ENCODE measurements at places on chromosomes 16 and 17. TPM values are rescaled to one million over a fixed set of nuclear protein-coding genes. Genes with fewer than 3 reads are reported as not detected.
A peak's percentile ranks its signal among the peaks of the same experiment; 100 is the strongest.

DNA sequence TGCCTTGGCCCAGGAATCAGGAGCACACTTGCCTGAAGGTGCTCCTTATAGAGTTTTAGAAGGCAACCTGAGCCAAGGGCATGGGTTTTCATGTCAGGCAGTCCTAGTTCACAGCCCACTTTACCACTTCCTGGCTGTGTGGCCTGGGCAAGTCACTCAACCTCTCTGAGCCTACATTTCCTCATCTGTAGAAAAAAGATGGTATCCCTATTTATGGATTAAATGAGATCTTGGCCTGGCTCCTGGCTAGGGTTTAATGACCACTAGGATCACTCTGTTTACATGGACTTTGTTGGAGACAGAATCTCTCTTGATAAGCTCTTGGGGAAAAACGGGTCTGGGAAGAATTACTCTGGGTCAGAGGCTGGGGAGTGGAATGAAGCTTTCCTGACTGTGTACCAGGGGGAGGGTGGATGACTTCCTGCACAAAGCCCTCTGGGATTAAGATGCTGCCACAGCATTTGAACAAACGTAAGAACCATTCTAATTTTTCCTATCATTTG, 2.3 kb downstream of the MT2A start:
- DNase-seq, result no peak

GRCh38 chr17:55444471-55445441, 23.1 kb upstream of the MMD start:
- no peak for DNase-seq

GRCh38 chr16:6932871-6933385, 399.7 kb upstream of the RBFOX1 start:
- no peak for DNase-seq

The TBC1D3I gene
- total RNA-seq, result 0.35 TPM

The NUBP1 gene
- total RNA-seq, result 20.5 TPM

The DHX58 gene
- total RNA-seq, result 24.5 TPM

GRCh38 chr17:13597723-13598347, 3.9 kb downstream of the HS3ST3A1 start:
- DNase-seq, result peak; percentile 68

The CLCN7 gene
- 117 TPM for total RNA-seq

DNA sequence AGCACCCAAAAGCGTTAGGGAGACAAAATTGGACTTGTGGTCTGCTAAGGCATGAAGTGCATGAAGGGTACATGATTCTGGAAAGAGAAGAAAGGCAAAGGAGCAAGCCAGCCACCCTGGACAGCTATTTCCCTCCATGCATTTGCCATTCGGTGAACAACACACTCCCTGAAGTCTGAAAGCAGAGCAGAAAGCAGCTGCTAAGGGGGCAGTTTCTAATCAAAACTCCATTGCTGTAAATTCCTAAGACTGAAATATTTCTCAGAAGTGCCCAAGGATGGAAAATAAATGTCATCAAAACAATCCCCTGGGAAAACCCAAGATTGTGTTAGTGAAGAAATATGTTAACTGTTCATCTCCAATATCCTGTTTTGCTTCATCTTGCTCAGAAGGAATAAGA, 44.3 kb downstream of the PMP22 start:
- no peak for DNase-seq
